ENCODE measurements at places on chromosomes 7 and 10.

DNA sequence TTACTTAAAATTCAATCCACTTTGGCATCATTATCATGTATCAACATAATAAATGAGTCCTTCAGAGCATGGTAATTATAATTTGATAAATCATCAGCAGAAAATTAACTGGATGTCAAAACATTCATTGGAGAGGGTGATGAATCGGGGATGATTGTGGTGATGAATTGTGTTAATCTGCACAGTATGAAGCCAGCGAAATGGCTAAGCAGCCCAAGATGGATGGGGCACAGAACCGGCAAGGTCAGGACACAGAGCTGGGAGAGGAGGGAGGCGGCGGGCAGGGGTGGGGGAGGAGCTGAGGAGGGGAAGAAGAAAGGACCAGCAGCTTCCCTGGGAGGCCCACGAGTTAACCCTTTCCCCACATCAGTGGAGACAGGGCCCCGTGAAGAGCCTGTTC is 536.1 kb downstream of the LRMDA start:
- no peak for DNase-seq

GRCh38 chr7:79455173-79455790 is 1.8 kb upstream of the MAGI2 start:
- DNase-seq, result no peak

GRCh38 chr7:75699993-75700392 is 38.7 kb downstream of the HIP1 start:
- DNase-seq, result peak; percentile 47

GRCh38 chr10:80405035-80405434 is 3.3 kb upstream of the PRXL2A start:
- DNase-seq, result no peak

GRCh38 chr10:23200586-23200985 is 8.5 kb downstream of the PTF1A start:
- no peak for DNase-seq

DNA sequence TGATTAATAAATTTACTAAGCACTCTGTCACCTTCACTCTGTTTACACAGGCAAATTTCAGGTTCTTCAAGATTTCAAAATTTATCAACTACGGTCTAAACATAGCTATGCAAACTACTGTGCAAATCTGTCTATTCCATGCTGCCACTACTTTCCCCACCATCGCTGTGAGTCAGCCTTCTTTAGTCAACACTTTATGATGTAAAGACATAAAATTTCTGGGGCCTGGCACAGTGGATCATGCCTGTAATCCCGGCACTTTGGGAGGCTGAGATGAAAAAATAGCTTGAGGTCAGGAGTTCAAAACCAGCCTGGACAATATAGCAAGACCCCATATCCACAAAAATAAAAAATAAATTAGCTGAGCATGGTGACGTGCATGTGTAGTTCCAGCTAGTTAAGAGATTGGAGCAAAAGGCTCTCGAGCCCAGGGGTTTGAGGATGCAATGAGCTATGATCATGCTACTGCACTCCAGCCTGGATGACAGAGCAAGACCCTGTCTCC is 42.6 kb downstream of the CNOT4 start:
- no peak for DNase-seq

- DNase-seq, result no peak
Observed at GRCh38 chr7:46150721-46151120, 229.6 kb upstream of the IGFBP3 start.
